Nucleus accumbens (tissue), 56 donors: ENCODE measurements at places on chromosomes 2 and 18.

- DNase-seq = no peak
Measured at GRCh38 chr18:70663141-70663540, 374.3 kb downstream of the SOCS6 start.

- no peak for DNase-seq
Measured at GRCh38 chr2:205461169-205461568, 221.1 kb upstream of the NRP2 start.

- DNase-seq = no peak
Measured at GRCh38 chr2:146874260-146874658, 970.6 kb upstream of the ACVR2A start.

DNA sequence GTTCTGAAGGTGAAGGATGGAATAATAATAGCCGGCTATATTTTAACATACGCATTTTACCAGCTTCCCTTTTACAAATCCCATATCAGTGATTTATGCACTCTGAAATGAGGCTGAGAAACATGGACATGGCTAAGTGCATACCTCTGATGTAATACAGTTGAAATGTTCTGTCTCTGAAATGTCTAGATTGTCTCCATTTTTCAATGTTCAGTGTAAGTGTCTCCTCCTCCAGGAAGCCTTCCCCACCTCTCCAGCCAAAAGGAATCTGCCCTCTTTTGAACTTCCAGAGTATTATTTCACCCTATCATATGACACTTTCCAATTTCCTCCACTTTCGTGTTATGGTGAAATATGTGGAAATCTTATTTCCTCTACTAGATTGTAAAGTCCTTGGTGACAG, 29.5 kb upstream of the ME2 start:
- no peak for DNase-seq
